ENCODE measurements at places on chromosomes 3 and 15.

- peak; percentile 71 for DNase-seq
Measured at GRCh38 chr3:105513042-105513441, 146.3 kb downstream of the ALCAM start.

GRCh38 chr3:48930590-48930989, 11.9 kb downstream of the ARIH2 start:
- peak; percentile 59 for DNase-seq

- DNase-seq: peak; percentile 48
Measured at GRCh38 chr3:82163907-82164520, 402.6 kb upstream of the GBE1 start.

- peak; percentile 90 for DNase-seq
Measured at GRCh38 chr3:185733980-185734724, 90.7 kb downstream of the IGF2BP2 start.

GRCh38 chr3:5054098-5054497, 68.0 kb upstream of the ARL8B start:
- no peak for DNase-seq

Data from fibroblast of mammary gland (primary cell).